Hepatocyte (in vitro differentiated cells): ENCODE measurements at places on chromosomes 2 and 18. TPM values are rescaled to one million over a fixed set of nuclear protein-coding genes. Genes with fewer than 3 reads are reported as not detected.
A peak's percentile ranks its signal among the peaks of the same experiment; 100 is the strongest.

- H3K36me3 ChIP-seq: no peaks in the 10 kb centered on the region
- H3K4me1 ChIP-seq: peaks cover 13% of the 10 kb centered on the region
- H3K27me3 ChIP-seq: peaks cover 14% of the 10 kb centered on the region
Observed at GRCh38 chr18:63321291-63321690, 1.7 kb upstream of the BCL2 start.

GRCh38 chr2:241862093-241862492, 3.4 kb upstream of the PDCD1 start:
- no peak overlapping the region for H3K4me3 ChIP-seq
- no peak overlapping the region for H3K27ac ChIP-seq
- peaks cover 7% of the 10 kb centered on the region for H3K4me1 ChIP-seq
- no peak for DNase-seq

- no peak overlapping the region for H3K27ac ChIP-seq
- H3K36me3 ChIP-seq: no peaks in the 10 kb centered on the region
- no peak for DNase-seq
- no peak overlapping the region for H3K4me3 ChIP-seq
- H3K27me3 ChIP-seq: no peaks in the 10 kb centered on the region
Observed at GRCh38 chr2:199130501-199130900, 327.2 kb downstream of the SATB2 start.

DNA sequence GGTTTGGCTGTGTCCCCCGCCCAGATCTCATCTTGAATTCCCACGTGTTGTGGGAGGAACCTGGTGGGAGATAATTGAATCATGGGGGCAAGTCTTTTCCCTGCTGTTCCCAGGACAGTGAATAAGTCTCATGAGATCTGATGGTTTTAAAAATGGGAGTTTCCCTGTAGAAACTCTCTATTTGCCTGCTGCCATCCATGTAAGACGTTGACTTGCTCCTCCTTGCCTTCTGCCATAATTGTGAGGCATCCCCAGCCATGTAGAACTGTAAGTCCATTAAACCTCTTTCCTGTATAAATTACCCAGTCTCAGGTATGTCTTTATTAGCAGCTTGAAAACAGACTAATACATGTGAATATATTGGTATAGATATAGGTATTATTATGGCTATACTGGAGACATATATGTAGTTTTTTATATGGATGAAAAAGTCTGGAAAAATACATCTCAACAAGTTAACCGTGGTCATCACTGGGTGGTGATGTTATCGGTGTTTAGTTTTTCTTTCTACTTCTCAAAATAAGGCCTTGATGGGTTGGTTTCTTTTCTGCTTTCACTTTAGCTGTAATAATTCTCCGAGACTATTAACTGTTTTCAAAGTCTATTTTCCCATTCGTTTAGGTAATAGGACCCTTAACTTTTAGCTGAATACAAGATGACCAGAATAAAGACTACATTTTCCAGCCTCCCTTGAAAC, 39.1 kb upstream of the NCOA1 start:
- no peak overlapping the region for H3K4me3 ChIP-seq
- no peaks in the 10 kb centered on the region for H3K27me3 ChIP-seq
- no peaks in the 10 kb centered on the region for H3K36me3 ChIP-seq
- no peak for DNase-seq
- H3K4me1 ChIP-seq: no peaks in the 10 kb centered on the region

GRCh38 chr2:152730591-152731333, 12.3 kb downstream of the ARL6IP6 start:
- H3K27me3 ChIP-seq: no peaks in the 10 kb centered on the region
- H3K4me3 ChIP-seq: no peak overlapping the region
- no peak for DNase-seq
- no peak overlapping the region for H3K27ac ChIP-seq

DNA sequence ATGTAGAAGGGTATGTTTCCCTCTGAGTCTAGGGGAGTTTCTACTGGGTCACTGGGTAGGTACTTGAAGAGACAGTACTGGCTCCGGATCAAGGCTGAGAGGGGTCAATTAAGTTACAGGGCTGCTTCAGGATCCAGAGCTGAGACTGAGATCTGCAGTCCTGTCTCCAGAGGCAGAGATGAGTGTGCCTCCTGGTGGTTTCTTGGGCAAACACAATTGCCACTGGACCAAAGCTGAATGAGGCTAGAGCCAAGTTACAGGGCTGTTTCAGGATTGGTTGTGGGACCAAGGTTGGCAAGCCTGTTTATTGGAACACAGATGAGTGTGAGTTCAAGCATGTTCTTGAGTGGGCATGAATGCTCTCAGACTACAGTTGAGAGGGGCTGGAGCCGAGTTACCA, 157.9 kb downstream of the ADCYAP1 start:
- DNase-seq: no peak
- H3K27me3 ChIP-seq: no peaks in the 10 kb centered on the region
- H3K27ac ChIP-seq: no peak overlapping the region
- H3K4me3 ChIP-seq: no peak overlapping the region
- H3K36me3 ChIP-seq: no peaks in the 10 kb centered on the region
- H3K4me1 ChIP-seq: no peaks in the 10 kb centered on the region

- H3K27me3 ChIP-seq: no peaks in the 10 kb centered on the region
- H3K27ac ChIP-seq: no peak overlapping the region
- no peak overlapping the region for H3K4me3 ChIP-seq
- no peaks in the 10 kb centered on the region for H3K4me1 ChIP-seq
- DNase-seq: no peak
- no peaks in the 10 kb centered on the region for H3K36me3 ChIP-seq
Observed at GRCh38 chr2:45127321-45127720, 118.1 kb upstream of the SIX2 start.

- H3K4me1 ChIP-seq: no peaks in the 10 kb centered on the region
- DNase-seq: no peak
- H3K4me3 ChIP-seq: no peak overlapping the region
- H3K27me3 ChIP-seq: no peaks in the 10 kb centered on the region
- no peaks in the 10 kb centered on the region for H3K36me3 ChIP-seq
Observed at GRCh38 chr2:3491306-3491705, 28.0 kb downstream of the ADI1 start.

DNA sequence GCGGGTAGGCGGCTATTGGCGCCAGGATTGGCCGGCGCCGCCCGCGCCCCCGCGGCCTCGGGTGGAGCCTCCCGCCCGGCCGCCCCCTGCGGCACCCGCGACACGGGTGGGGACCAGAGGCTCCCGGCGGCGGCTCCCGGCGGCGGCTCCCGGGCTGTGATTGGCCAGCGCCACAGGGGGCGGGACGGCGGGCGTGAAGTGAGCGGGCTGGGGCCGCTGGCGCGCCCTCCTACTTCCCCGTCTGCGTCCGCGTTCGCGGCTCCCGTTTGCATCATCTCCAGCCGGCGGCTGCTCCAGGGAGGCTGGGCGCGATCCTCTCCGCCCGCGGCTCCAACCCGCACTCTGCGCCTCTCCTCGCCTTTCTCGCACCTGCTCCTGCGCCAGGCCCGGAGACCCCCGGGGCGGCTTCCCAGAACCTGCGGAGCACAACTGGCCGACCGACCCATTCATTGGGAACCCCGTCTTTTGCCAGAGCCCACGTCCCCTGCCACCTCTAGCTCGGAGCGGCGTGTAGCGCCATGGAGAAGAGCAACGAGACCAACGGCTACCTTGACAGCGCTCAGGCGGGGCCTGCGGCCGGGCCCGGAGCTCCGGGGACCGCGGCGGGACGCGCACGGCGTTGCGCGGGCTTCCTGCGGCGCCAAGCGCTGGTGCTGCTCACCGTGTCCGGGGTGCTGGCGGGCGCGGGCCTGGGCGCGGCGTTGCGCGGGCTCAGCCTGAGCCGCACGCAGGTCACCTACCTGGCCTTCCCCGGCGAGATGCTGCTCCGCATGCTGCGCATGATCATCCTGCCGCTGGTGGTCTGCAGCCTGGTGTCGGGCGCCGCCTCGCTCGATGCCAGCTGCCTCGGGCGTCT, at the start of gene SLC1A4:
Gene SLC1A4, plus strand, starts transcription at position 274 of the 856 bp plus-strand sequence. Its CDS starts 245 bp downstream, at position 519.
- peak within 1 kb of the TSS; percentile 98 for H3K27ac ChIP-seq
- peak; percentile 91 for DNase-seq
- peak within 1 kb of the TSS; percentile 77 for H3K4me3 ChIP-seq

- H3K4me3 ChIP-seq: no peak overlapping the region
- no peak overlapping the region for H3K27ac ChIP-seq
- no peaks in the 10 kb centered on the region for H3K4me1 ChIP-seq
- DNase-seq: no peak
- no peaks in the 10 kb centered on the region for H3K27me3 ChIP-seq
- H3K36me3 ChIP-seq: no peaks in the 10 kb centered on the region
Observed at GRCh38 chr2:18272148-18272494, 288.3 kb downstream of the RDH14 start.

DNA sequence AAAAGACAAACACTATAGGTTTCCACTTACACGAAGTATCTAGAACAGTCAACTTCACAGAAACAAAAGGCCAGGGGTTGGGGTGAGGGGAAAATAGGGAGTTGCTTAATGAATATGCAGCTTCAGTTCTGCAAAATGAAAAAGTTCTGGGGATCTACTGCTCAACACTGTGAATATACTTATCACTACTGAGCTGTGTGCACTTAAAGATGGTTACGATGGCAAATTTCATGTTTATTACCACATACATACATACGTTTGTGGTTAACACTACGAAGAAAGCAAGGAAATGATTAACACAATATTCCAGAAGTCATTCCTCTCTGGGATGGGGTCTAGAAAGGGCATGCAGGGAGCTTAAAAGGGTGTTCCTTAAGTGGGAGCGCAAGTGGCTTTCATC, 19.3 kb downstream of the MBOAT2 start:
- no peak for DNase-seq
- H3K27ac ChIP-seq: no peak overlapping the region
- no peaks in the 10 kb centered on the region for H3K27me3 ChIP-seq
- H3K4me3 ChIP-seq: no peak overlapping the region

GRCh38 chr2:173749315-173749714, 215.9 kb downstream of the SP3 start:
- peak; percentile 43 for DNase-seq
- no peaks in the 10 kb centered on the region for H3K27me3 ChIP-seq
- no peak overlapping the region for H3K27ac ChIP-seq
- H3K4me1 ChIP-seq: peaks cover 9% of the 10 kb centered on the region
- H3K36me3 ChIP-seq: no peaks in the 10 kb centered on the region

GRCh38 chr2:200593905-200594304, 8.1 kb downstream of the AOX1 start:
- no peak for DNase-seq
- H3K36me3 ChIP-seq: no peaks in the 10 kb centered on the region
- no peak overlapping the region for H3K27ac ChIP-seq

Gene MROH2A
- total RNA-seq: not detected in 2 replicates

Gene CD8A
- total RNA-seq: 0.33 TPM in 1 of 2 replicates, not detected in the other

Gene LGALSL
- total RNA-seq: 28.1 and 30.7 TPM in 2 replicates

DNA sequence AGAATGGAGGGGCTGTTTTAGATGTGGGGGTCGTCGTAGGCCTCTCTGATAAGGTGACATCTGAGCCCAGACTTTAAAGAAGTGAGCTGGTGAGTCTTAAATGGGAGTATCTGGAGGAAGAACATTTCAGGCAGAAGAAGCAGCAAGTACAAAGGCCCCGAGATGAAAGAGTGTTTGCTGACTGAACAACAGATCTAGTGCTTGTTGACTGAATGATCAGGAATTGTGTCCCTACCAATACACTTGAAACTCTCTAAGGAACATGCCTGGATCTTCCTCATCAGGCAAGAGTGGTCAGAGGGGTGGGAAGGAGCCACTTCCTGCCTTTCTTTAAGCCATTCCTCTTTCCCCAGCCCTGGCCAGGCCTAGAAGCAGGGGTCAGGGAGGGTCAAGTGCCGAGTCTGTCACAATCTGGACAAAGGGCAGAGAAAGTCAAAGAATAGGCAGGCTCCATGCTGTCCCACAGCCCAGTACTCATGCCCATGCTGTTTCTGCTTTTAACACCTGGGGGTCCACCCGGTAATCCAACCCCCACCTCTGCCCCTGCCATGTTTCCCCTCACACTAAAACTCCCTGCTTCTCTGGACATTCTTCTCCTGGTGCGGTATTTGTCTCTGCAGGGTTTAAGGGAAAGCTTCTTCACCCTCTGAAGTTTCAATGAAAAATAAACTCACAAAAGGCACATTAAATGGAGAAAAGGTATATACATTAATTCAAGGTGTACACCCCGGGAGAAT, 3.0 kb upstream of the TMEM37 start:
- H3K4me1 ChIP-seq: peaks cover 75% of the 10 kb centered on the region
- peak overlapping the region; percentile 99 for H3K27ac ChIP-seq
- H3K36me3 ChIP-seq: no peaks in the 10 kb centered on the region
- no peaks in the 10 kb centered on the region for H3K27me3 ChIP-seq
- no peak for DNase-seq
- H3K4me3 ChIP-seq: no peak overlapping the region

Gene ZBTB7C
- 1.0 and 2.0 TPM in 2 replicates for total RNA-seq

GRCh38 chr2:152298754-152299153, 36.2 kb upstream of the FMNL2 start:
- DNase-seq: no peak
- no peak overlapping the region for H3K4me3 ChIP-seq
- no peaks in the 10 kb centered on the region for H3K36me3 ChIP-seq
- H3K27me3 ChIP-seq: no peaks in the 10 kb centered on the region

Gene GAL3ST2
- total RNA-seq: 0.20 and 0.53 TPM in 2 replicates

GRCh38 chr2:8457092-8457481, 224.8 kb upstream of the ID2 start:
- H3K4me3 ChIP-seq: no peak overlapping the region
- H3K36me3 ChIP-seq: no peaks in the 10 kb centered on the region
- H3K27ac ChIP-seq: peak overlapping the region; percentile 39
- peak; percentile 45 for DNase-seq

DNA sequence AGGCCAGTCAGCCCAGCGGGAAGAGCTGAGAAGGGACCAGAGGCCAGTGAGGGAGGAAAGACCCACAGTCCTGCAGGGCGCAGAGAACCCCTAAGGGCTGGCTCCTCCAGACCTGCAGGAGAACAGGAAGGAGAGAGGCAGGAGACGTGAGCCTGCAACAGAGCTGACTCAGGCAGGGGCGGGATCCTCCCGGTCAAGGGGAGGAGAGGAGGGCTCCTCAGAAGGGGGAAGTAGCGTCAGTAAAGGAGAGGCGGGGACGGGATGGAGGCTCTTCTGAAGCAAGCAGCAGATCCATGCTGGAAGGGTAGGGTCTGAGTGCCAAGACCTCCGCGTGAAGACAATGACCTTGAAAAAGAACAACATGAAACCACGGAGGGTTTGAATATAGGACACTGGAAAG, 50.8 kb downstream of the TRABD2A start:
- DNase-seq: no peak
- no peak overlapping the region for H3K27ac ChIP-seq
- H3K4me1 ChIP-seq: no peaks in the 10 kb centered on the region
